AG10803 (cell line): ENCODE measurements at places on chromosomes 2 and 18.

DNA sequence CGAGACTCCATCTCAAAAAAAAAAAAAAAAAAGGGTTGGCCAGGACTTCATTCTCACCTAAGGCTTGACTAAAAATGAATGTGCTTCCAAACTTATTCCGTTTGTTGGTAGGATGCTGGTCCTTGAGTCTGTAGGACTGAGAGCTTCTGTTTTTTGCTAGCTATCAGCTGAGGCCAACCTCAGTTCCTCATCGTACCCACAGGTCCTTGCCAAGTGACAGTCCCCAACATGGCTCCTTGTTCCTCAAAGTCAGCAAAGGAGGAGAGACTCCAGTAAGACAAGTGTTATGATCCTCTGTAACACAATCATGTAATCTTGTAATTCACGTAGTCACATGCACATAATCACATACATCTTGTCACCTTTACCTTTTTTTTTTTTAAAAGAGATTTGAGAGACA, 37.0 kb downstream of the HAUS1 start:
- DNase-seq, result no peak

GRCh38 chr2:72136933-72137497, 10.6 kb downstream of the CYP26B1 start:
- DNase-seq, result no peak

GRCh38 chr2:219645631-219646527, 18.4 kb downstream of the SLC4A3 start:
- DNase-seq, result peak; percentile 84

- no peak for DNase-seq
These were observed 113.6 kb upstream of the MGAT5 start for GRCh38 chr2:134140251-134140661.
